ENCODE measurements at places on chromosomes 7 and 10. TPM values are rescaled to one million over a fixed set of nuclear protein-coding genes. Genes with fewer than 3 reads are reported as not detected.

Gene FAM13C
- polyA plus RNA-seq = 5.7 TPM

DNA sequence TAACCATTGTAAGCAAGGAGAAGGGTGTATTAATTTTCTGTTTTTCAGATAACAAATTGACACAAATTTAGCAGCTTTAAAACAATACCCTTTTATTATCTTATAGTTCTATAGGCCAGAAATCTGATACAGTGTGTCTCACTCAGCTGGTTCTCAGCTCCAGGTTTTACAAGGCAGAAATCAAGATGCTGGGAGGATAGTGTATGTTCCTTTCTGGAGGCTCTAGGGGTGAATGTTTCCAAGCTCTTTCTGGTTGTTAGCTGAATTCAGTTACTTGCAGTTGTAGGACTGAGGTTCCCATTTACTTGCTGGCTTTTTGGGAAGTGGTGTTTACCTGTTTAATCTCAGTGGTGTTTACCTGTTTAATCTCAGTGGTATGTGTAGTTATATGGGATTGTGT is 125.4 kb downstream of the ADK start:
- H3K27ac ChIP-seq = peak overlapping the region; percentile 13
- H3K36me3 ChIP-seq = no peaks in the 10 kb centered on the region
- H3K27me3 ChIP-seq = no peaks in the 10 kb centered on the region
- DNase-seq = no peak
- no peak overlapping the region for H3K4me3 ChIP-seq

Gene ZNF467
- 6.0 TPM for polyA plus RNA-seq

DNA sequence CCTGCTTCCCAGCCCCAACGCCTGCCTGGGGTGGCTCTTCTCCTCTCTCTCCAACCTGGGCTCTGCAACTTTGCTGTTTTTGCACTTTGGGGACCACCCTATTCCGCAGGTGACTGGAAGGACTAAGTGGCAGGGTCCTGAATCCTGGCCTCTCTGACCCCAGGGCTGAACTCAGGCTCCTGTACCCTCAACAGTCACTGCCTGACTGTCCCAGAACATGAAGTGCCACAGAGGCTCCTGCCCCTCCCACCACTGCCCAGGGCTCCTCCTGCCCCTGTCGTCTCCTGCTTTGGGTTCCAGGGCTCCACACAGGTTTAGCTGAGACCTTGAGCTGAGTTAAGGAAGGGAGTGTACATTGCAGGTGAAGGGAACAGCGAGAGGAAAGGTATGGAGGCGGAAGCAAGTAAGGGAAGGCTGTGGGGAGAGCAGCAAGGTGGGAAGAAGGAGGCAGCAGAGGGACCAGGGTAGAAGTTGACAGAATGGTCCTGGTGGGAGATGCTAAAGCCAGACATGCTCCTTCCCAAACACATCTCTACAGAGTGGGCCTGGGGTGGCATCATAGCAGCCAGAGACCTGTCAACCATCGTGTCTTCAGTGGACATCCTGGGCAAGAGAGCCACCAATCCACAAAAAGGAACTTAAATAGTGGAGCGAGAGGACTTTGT is 5.7 kb upstream of the GRID1 start:
- H3K4me1 ChIP-seq = peaks cover 2% of the 10 kb centered on the region
- peaks cover 77% of the 10 kb centered on the region for H3K27me3 ChIP-seq
- no peaks in the 10 kb centered on the region for H3K36me3 ChIP-seq

Gene HYAL4
- not detected for polyA plus RNA-seq

GRCh38 chr7:8443576-8444467 is 10.4 kb downstream of the NXPH1 start:
- no peak overlapping the region for H3K4me3 ChIP-seq
- peaks cover 5% of the 10 kb centered on the region for H3K4me1 ChIP-seq
- peaks cover 61% of the 10 kb centered on the region for H3K27me3 ChIP-seq
- peak; percentile 8 for DNase-seq
- H3K27ac ChIP-seq = no peak overlapping the region

Gene ATP6V0E2
- polyA plus RNA-seq = 15.6 TPM

DNA sequence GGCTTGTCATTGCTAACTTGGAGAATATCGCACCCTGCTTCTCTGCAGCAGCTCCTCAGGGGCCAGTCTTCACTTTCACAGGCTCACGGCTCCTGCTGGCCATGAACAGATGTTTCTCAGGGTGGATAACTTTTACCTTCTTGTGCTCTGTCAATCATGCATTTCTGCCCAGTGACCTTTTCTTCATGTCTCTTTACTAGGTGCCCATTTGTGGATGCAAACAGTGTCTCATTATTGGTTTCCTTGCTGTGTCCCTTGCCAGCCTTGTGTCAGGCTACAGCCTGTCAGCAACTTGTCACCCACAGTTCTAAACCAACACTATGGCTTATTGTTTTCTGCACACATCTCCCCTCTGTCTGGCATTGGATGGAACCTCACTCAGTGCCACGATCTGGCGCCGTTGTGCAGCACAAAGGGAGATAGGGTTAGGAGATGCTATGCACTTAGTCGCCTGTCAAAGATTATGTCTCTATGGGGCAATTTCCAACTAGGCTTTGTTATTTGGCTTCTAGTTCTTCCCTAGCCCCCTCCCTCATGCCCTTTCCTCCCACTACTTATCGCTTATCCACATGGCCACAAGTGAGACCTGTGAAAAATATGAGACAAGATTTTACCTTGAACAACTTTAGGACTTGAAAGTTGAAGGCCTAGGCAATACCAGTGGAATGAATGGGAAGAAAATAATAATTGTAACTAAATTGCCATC is 45.7 kb upstream of the NXPH1 start:
- H3K27ac ChIP-seq = no peak overlapping the region
- H3K4me3 ChIP-seq = no peak overlapping the region
- H3K36me3 ChIP-seq = no peaks in the 10 kb centered on the region
- no peaks in the 10 kb centered on the region for H3K4me1 ChIP-seq
- DNase-seq = no peak

- H3K27ac ChIP-seq = no peak overlapping the region
- no peaks in the 10 kb centered on the region for H3K4me1 ChIP-seq
- H3K36me3 ChIP-seq = peaks cover 89% of the 10 kb centered on the region
- H3K4me3 ChIP-seq = no peak overlapping the region
- H3K27me3 ChIP-seq = no peaks in the 10 kb centered on the region
- no peak for DNase-seq
Measured at GRCh38 chr10:122245897-122246296, 25.2 kb upstream of the BTBD16 start.

- H3K4me3 ChIP-seq = no peak overlapping the region
- H3K27ac ChIP-seq = no peak overlapping the region
- no peak for DNase-seq
- H3K27me3 ChIP-seq = no peaks in the 10 kb centered on the region
Measured at GRCh38 chr7:158261362-158262235, 326.0 kb downstream of the PTPRN2 start.

Gene RARRES2
- 58.2 TPM for polyA plus RNA-seq

DNA sequence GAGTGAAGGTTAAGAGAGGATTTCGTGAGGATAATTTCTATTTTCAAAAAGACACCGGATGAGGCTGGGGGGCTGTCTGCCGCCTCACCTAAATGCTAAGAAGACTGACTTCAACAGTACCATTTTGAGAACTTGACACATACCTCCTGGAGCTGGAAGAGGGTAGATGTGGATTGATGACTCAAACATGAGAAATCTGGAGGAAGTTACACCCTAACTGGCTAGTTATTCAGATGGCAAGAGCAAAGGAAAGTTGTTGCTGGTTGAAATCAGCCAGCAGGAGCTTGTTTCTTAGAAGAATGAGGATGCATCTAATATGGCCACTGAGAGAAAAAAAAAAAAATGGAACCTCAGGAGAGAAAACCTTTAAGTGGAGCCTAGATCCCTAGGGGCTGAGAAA is 76.2 kb upstream of the KIAA1217 start:
- H3K36me3 ChIP-seq = no peaks in the 10 kb centered on the region
- no peak overlapping the region for H3K4me3 ChIP-seq
- no peaks in the 10 kb centered on the region for H3K4me1 ChIP-seq
- no peak overlapping the region for H3K27ac ChIP-seq
- no peaks in the 10 kb centered on the region for H3K27me3 ChIP-seq

DNA sequence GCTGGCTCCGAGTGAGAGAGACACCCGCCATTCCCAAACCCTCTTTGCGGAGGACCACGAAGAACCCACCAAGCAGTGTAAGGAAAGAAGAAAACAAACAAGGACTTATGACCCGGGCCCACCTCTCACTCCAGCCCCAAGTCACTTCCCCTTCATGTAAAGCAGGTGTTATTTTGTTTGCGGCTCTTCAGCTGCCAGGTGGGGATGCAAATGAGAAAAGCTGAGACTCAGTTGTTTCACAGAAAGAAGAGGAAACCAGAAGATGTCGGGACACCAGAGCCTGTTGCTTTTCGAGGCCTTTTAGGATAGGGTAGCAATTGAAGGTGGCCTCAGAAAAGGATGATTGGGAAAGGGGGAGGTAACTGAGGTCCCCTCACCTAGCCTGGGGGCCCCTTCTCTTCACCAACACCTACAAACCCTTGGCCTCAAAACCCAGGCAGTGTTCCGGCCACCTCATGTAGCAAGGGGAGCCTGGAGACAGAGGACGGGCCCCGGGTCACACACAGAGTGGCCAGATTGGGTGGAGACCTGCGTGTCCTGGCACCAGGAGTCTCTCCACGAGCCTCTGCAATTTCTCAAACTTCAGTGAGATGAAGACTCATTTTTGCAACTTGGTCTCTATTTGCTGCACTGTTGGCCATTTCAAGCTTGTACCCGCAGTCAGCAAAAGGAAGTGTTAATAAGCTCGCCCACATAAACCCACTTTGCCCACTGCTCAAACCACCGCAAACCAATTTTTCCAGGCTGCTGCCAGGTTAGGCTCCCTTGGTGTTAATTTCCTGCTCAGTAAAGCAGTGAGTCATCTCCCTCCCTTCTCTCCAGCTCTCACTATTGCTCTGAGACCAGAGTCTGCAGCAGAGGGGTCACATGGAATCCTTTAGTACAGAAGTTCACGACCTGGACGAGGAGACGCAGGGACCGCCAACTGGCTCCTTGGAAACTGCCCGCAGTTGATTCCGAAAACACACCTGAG is 45.5 kb downstream of the AOC1 start:
- H3K4me3 ChIP-seq = no peak overlapping the region
- no peaks in the 10 kb centered on the region for H3K36me3 ChIP-seq
- no peak overlapping the region for H3K27ac ChIP-seq
- DNase-seq = peak; percentile 15
- H3K4me1 ChIP-seq = peaks cover 39% of the 10 kb centered on the region

DNA sequence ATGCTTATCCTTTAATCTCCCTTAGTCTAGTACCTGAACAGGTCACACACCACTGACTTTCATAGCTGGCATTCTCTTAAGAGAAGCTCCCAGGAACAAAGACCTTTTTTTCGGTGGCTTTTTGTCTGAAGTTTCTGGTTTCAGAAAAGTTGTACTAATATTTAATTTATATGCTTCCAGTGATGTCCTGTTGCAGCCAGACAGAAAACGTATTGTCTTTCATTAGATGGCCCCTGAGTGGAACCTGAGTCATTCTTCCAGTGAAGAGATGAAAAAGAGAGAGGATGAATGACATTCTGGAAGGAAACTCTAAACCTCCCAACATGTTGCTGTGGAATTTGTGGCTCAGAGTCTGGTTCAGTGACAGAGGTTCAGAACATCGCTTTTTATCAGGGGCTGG is 274.8 kb upstream of the TAC1 start:
- H3K4me1 ChIP-seq = no peaks in the 10 kb centered on the region
- no peak overlapping the region for H3K27ac ChIP-seq
- H3K27me3 ChIP-seq = no peaks in the 10 kb centered on the region
- H3K4me3 ChIP-seq = no peak overlapping the region
- no peaks in the 10 kb centered on the region for H3K36me3 ChIP-seq

Gene AKR1C8
- polyA plus RNA-seq = 0.13 TPM

DNA sequence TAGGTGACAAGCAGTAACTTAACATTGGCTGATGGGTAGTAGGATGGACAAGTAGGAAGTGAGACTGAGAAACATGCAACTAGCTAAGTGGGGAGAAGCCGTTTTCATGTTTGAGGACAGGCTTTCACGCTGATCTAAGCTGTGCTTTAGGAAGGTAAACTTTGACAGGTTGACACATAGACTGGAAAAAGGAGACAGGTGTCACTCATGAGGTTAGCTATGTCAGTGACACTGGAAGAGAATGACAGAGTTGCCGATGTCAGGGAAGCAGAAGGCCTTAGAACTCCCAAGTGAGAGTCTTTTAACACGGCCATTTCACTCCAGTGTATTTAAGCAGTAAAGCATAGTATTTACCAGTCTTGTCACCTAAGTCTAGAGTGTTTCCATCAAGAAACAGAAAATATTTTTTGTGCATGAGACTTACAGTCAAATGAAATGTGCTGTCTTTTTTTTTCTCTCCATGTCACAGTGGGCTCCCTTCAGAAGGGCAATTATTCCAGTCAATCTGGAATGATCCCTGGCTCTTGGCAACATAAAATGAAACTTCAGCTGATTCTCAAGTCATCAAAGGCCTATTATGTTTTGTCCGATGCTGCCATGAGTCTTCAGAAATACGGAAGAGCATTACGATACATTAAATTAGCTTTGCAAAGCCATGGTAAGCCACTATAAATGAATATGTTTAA is 20.6 kb downstream of the EDRF1 start:
- DNase-seq = no peak
- H3K36me3 ChIP-seq = peaks cover 86% of the 10 kb centered on the region
- no peak overlapping the region for H3K27ac ChIP-seq
- no peaks in the 10 kb centered on the region for H3K27me3 ChIP-seq
- H3K4me1 ChIP-seq = no peaks in the 10 kb centered on the region

- H3K4me1 ChIP-seq = no peaks in the 10 kb centered on the region
- peaks cover 14% of the 10 kb centered on the region for H3K27me3 ChIP-seq
- H3K4me3 ChIP-seq = no peak overlapping the region
- no peaks in the 10 kb centered on the region for H3K36me3 ChIP-seq
- no peak for DNase-seq
- no peak overlapping the region for H3K27ac ChIP-seq
Measured at GRCh38 chr10:123559823-123560092, 106.4 kb upstream of the GPR26 start.

Gene PON3
- 10.6 TPM for polyA plus RNA-seq

GRCh38 chr10:35103882-35104281 is 13.7 kb upstream of the CUL2 start:
- DNase-seq = no peak
- no peak overlapping the region for H3K27ac ChIP-seq
- H3K4me1 ChIP-seq = no peaks in the 10 kb centered on the region
- H3K4me3 ChIP-seq = no peak overlapping the region
- no peaks in the 10 kb centered on the region for H3K27me3 ChIP-seq

GRCh38 chr10:116796910-116797513 is 52.3 kb upstream of the ENO4 start:
- DNase-seq = peak; percentile 50
- H3K36me3 ChIP-seq = no peaks in the 10 kb centered on the region
- peaks cover 12% of the 10 kb centered on the region for H3K27me3 ChIP-seq
- no peak overlapping the region for H3K27ac ChIP-seq
- H3K4me3 ChIP-seq = no peak overlapping the region
- H3K4me1 ChIP-seq = no peaks in the 10 kb centered on the region

Gene SLC35B4
- 10.5 TPM for polyA plus RNA-seq

DNA sequence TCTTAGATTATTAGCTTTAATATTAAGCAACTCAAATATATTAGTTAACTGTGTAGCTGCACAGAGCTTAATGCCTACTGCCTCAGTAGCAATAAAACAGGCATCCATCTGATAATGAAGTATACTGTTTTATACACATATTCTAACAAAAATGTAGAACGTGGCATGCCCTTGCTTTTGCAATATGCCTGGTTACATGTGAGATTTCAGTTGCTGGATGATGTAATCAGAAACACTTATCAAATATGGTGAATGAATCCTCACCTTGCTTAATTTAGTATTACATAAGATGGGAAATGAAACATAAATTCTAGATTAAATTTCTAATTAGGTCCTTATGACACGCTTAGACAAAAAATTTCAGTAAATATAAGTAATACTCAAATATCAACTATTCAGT is 8.0 kb downstream of the DNAJC1 start:
- H3K27me3 ChIP-seq = no peaks in the 10 kb centered on the region
- no peak overlapping the region for H3K27ac ChIP-seq
- no peak overlapping the region for H3K4me3 ChIP-seq

Gene HABP2
- polyA plus RNA-seq = 27.7 TPM

Gene PNLIPRP1
- 0.63 TPM for polyA plus RNA-seq

Gene PYROXD2
- polyA plus RNA-seq = 14.4 TPM

Gene EGR2
- 2.1 TPM for polyA plus RNA-seq
